T-helper 2 cell treated with Interferon-gamma antibody and Interleukin-4, amounts not matched to agents 100 ng/mL and 5 ng/mL, for 36 hours (primary cell): ENCODE measurements at places on chromosomes 11 and 22. TPM values are rescaled to one million over a fixed set of nuclear protein-coding genes. Genes with fewer than 3 reads are reported as not detected.

Gene CYTH4
- total RNA-seq, result 89.5 and 91.2 TPM in 2 replicates

Gene DDB1
- total RNA-seq, result 231 and 237 TPM in 2 replicates

Gene IL10RA
- 348 and 364 TPM in 2 replicates for total RNA-seq

Gene MOV10L1
- total RNA-seq, result not detected in 2 replicates

Gene TRIM51
- total RNA-seq, result not detected in 2 replicates

Gene ZNF215
- 3.3 and 3.4 TPM in 2 replicates for total RNA-seq

Gene MAPK8IP2
- total RNA-seq, result 0.25 and 0.30 TPM in 2 replicates

Gene KCNE3
- total RNA-seq, result not detected in 2 replicates
